ENCODE measurements at places on chromosomes 11 and 22.

DNA sequence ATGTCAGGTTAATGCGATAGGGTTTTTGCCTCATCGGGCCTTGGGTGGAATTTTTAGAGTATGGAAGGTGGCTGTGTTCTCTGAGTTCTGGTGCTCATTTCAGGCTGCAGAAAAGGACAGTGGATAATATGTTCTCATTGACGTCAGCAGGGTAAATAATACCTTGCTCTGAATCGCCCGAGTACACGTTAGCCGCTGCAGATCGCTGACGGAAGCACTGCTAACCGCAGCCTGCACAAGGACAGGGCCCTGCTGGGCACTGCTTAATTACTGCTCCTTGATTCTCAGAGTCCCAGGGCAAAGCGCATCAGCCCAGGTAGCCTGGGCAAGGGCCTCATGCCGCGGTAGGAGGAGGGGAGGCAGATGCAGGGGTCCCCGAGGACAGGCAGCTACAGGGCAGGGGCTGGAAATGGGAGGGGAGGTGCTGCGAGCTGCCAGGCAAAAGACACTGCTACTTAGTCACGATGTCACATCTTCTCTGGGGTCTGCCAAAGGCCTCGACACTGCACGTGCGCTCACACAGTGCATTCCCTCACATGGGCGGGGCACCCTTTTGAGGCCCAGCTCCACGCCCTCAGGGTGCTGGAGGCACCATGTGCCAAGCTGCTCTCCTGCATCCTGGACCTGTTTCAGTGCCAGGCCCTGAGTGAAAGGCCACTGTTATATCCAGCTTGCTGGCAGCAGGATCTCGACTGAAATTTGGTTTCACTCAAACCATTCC, 35.2 kb downstream of the PPP2R1B start:
- DNase-seq, result no peak

GRCh38 chr11:93519179-93519578, 24.0 kb downstream of the SMCO4 start:
- no peak for DNase-seq

- DNase-seq, result no peak
These were observed 2.3 kb downstream of the AP5B1 start for GRCh38 chr11:65778431-65778900.

DNA sequence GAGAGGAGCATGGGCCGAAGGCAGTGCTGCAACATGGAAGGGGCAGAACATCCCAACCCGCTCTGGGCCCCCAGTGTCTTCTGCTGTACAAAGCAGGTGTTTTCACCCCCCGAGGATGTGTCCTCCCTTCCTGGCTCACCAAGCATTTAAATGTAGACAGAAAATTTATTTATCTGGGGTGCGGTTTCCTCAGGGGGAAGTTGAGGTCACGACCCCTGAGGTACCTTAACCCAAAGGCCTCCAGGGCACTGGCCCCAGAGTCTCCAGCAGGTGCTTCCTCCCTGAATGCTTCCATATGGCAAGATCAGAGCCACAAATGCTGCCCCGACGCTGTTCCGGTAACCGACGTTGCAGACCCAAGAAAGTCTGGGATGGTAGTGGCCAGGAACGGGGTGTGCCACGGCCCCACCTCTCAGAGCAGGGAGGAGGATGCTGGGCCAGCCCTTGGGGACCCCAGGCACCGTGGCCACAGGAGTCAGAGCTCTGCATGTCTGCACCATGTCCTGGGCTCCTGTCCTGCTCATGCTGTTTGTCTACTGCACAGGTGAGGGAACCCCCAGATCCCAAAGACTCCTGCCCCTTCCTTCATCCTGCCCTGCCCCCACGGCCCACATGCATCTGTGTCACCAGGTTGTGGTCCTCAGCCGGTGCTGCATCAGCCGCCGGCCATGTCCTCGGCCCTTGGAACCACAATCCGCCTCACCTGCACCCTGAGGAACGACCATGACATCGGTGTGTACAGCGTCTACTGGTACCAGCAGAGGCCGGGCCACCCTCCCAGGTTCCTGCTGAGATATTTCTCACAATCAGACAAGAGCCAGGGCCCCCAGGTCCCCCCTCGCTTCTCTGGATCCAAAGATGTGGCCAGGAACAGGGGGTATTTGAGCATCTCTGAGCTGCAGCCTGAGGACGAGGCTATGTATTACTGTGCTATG, at the start of gene VPREB1:
Gene VPREB1 (plus strand): TSS at position 471 of the 935 bp plus-strand sequence. CDS start 28 bp downstream, at position 499.
- DNase-seq, result no peak

DNA sequence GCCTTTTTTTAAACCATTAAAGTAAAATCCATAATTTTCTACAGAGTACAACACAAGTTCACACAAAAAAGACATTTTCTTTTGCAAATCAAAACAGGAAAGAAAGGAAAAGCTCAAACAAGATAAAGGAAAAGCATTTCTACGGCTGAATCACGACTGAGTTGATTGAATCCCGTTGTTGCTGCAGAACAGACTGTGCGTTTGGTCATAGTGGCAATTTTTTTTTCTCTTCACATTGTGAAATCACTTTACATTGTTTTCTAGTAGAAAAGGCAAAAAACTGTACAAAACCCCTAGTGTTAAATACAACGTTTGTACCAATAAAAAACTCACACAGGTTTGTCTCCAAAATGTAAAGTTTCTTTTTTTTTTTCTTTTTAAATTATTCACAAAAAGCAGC, 17.3 kb upstream of the RAPSN start:
- DNase-seq, result no peak

DNA sequence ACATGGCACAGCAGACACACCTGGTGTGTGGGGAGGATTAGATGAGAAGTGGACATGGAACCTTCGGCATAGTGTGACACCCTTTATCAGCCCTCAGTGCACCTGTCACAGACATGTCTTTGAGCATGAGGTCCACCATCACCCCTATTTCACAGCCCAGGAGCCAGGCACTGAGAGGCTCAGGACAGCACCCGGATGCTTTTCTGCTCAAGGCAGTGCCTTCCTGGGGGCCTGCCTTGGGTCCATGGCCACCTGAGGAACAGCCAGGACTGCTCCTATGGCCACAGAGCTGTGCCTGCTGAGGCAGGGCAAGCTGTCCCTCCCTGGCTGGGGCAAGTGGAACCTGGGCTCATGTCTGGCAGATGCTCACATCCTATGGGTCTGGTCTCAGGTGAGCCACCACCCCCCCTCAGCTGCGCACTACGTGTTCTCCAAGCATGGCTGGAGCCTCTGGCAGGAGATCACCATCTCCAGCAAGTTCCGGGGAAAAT, 75.8 kb downstream of the MORC2 start:
- no peak for DNase-seq

DNA sequence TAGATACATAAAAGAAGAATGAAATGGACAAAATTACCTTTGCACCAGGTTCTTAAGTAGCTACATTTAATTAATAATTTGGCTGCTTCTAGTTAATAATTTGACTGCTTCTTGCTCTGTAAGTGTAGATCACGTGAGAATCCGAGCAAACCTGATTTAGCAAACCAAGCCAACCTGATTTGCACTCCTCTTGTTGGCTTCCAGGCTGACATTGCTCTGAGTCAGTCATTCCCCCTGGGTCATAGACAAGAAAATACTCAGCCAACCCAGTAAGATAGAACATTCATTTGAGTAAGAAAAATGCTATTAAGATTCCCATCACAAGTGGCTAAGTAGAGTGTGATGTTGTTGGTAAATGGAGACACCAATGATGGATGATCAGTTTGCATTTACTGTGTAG, 304.1 kb downstream of the C11orf87 start:
- no peak for DNase-seq

DNA sequence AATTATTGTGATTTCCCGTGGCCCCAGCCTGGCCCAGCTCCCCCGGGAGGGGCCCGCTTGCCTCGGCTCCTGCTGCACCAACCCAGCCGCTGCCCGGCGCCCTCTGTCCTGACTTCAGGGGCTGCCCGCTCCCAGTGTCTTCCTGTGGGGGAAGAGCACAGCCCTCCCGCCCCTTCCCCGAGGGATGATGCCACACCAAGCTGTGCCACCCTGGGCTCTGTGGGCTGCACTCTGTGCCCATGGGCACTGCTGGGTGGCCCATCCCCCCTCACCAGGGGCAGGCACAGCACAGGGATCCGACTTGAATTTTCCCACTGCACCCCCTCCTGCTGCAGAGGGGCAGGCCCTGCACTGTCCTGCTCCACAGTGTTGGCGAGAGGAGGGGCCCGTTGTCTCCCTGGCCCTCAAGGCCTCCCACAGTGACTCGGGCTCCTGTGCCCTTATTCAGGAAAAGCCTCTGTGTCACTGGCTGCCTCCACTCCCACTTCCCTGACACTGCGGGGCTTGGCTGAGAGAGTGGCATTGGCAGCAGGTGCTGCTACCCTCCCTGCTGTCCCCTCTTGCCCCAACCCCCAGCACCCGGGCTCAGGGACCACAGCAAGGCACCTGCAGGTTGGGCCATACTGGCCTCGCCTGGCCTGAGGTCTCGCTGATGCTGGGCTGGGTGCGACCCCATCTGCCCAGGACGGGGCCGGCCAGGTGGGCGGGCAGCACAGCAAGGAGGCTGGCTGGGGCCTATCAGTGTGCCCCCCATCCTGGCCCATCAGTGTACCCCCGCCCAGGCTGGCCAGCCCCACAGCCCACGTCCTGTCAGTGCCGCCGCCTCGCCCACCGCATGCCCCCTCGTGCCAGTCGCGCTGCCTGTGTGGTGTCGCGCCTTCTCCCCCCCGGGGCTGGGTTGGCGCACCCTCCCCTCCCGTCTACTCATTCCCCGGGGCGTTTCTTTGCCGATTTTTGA, 3.3 kb upstream of the ANKRD13D start:
- DNase-seq, result no peak

DNA sequence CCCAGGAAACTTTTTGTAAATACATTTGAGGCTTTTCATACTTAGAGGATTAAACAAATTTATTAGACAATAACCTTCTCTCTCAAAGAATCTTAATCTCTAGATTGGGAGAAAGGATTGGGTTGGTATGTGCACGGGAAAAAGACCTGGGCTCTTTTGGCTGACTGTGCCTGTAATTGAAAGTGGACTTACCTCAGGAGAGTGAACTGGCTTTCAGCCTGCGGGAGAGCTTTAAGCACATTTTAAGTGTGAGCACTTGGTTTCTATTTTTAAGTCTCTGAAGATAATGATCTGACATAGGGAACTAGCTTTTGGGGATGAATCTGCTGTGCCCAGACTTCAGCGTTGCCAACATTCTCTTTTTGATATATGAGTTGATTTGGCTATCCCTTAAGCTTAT, 35.8 kb downstream of the UVRAG start:
- DNase-seq, result no peak
